ENCODE measurements at places on chromosomes 5 and 9. TPM values are rescaled to one million over a fixed set of nuclear protein-coding genes. Genes with fewer than 3 reads are reported as not detected.

Gene ANKRD34B
- not detected for total RNA-seq

Gene CDC25C
- total RNA-seq, result 2.3 TPM

Gene TUSC1
- total RNA-seq, result 7.5 TPM

Gene TRIP13
- 9.4 TPM for total RNA-seq

Gene CDX1
- 54.6 TPM for total RNA-seq

Gene LCN2
- total RNA-seq, result 14.3 TPM

Gene FOXD4L3
- total RNA-seq, result 0.12 TPM

Gene PRUNE2
- total RNA-seq, result 4.1 TPM

Gene IL9
- total RNA-seq, result not detected

GRCh38 chr5:116577064-116577788 lies 2.6 kb upstream of the SEMA6A start:
- H3K4me3 ChIP-seq, result no peak overlapping the region
- H3K36me3 ChIP-seq, result no peaks in the 10 kb centered on the region

DNA sequence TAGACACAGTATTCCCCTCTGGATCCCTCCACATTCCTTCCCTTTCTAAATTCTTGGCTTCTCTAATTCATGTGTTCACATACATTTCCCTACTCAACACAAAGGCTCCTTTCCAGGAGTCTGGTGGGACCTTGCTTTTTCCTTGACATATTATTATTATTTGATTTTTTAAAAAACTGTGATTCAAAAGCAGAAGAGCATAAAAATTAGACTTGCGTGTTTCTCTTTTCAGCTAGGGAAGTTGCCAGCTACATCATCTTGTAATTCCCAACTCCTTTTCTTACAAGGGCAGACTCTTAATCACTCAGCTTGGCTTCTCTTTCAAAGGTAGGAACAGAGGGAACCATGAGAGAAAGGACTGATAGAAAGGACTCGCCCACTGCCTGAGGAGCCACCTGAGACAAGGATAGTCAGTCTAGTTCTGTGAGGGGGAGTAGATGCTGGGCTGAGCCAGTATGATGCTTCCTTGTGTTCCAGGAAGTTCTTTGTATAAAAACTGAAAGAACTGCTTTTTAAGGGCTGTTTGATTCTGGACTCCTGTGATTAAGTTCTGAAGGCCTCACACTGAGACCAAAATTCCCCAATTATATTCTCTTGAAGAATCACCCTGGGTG lies 51.0 kb upstream of the DPYSL3 start:
- no peak overlapping the region for H3K4me3 ChIP-seq
- H3K27me3 ChIP-seq, result no peaks in the 10 kb centered on the region
- H3K27ac ChIP-seq, result no peak overlapping the region

DNA sequence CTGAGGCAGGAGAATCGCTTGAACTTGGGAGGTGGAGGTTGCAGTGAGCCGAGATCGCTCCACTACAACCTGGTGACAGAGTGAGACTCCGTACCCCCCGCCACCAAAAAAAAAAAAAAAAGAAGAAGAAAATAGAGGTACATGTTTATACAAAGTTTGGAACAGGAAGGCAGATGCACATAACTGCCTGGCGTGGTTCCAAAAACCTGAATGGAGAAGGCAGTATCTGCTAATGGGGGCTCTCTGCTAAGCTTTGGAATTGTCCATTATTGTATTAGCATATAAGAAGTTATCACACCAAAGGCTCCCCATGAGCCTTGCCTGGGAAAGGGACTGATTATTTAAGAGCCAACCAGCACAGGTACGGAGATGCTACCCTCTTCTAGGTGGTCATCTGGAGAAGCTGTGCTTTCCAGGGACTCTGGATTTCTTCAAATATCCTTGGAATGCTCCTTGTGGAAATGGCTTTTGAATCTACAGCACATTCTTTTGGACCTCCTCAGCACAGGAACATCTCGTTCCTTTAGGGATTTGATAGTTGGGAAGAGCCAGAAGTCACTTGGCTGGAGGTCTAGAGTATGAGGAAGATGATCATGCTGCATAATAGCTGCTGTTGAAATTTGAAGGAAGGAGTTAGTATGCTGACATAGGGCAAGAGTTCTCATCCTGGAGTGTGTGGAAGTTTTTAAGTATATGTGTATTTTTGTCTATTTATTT lies 42.5 kb upstream of the ABCA1 start:
- no peak overlapping the region for H3K4me3 ChIP-seq
- DNase-seq, result no peak
- H3K36me3 ChIP-seq, result no peaks in the 10 kb centered on the region
- H3K27ac ChIP-seq, result peak overlapping the region; percentile 63
- peaks cover 28% of the 10 kb centered on the region for H3K4me1 ChIP-seq

DNA sequence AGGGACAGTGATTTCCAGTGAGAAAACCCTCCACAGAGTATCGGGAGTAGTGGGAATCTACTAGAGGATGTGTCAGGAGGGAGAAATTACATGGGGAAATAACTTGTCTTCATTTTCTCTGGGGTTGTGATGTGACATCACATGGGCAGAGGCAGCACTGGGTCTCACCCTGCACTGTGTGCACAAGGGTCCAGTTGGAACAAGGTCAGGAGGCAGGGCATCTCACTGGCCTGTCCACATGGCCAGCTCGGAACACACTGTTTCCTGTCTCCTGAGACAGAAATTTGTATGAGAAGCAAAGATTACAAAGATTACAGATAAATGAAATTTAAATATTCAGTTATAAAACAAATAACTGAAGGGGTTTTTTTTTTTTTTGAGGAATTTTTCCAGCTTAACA lies 62.6 kb upstream of the ECM2 start:
- no peak overlapping the region for H3K27ac ChIP-seq
- H3K4me3 ChIP-seq, result no peak overlapping the region
- H3K27me3 ChIP-seq, result no peaks in the 10 kb centered on the region

DNA sequence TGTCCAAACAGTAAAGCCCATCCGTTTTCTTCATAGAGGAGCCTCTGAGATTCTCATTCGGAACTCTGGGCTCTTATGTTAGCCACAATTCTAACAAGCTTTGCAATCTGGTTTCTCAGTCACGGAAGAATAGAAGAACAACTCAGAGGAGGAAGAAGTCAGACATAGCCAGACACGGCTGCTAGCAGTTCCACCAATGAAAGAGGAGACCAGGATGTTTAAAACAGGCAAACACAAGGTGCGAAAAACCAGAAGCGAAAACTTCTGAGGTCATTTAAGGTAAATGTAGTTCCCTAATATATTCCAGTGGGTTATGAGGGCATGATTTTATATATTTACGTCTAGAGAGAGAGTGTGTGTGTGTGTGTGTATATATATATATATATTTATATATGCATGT lies 34.1 kb upstream of the GDNF start:
- no peaks in the 10 kb centered on the region for H3K27me3 ChIP-seq
- no peak for DNase-seq
- no peak overlapping the region for H3K27ac ChIP-seq
- no peak overlapping the region for H3K4me3 ChIP-seq

DNA sequence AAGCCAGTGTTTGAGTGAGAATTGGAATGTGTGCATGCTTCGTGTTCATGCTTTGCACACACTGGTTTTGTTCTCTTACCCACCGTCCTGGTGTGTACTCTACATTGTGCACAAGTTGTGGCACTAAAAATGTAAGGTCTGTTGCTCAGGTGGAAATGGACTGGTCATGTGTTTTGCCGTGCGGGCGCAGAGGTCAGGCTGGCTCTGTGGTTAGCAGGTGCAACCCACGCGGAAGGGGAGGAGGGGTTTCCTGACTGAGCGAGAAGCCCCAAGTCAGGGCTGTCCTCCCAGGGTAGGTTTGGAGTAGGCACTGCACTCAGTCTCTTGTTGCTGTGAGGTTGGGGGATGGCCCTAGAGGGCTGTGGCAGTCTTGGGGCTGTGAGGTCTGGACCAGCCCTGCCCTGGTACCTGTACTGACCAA lies 86.6 kb downstream of the EHMT1 start:
- no peaks in the 10 kb centered on the region for H3K27me3 ChIP-seq
- no peak overlapping the region for H3K27ac ChIP-seq
- no peaks in the 10 kb centered on the region for H3K36me3 ChIP-seq
- H3K4me1 ChIP-seq, result no peaks in the 10 kb centered on the region

- H3K4me3 ChIP-seq, result no peak overlapping the region
- no peaks in the 10 kb centered on the region for H3K36me3 ChIP-seq
- DNase-seq, result no peak
- peaks cover 9% of the 10 kb centered on the region for H3K27me3 ChIP-seq
- H3K4me1 ChIP-seq, result peaks cover 4% of the 10 kb centered on the region
- no peak overlapping the region for H3K27ac ChIP-seq
Measured at GRCh38 chr9:117343427-117343826, 71.4 kb downstream of the ASTN2 start.

DNA sequence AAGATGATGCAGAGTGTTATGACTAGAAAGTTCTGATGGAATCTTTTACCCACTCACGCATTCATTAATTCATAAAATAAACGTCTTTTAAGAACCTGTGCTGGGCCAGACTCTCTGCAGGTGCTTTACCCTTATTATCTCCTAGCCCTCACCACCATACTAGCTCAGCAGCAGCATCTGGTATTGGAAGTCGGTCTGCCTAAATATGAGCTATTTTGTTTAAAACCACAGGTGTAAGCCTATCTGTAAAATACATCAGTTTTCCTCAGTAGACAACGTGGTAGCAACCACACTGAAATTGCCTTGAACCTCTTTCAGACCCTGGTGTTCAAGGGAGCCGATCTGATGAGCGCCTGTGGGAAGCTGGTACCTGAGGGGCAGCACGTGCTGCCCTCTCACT lies 69.4 kb downstream of the PPIC start:
- no peaks in the 10 kb centered on the region for H3K36me3 ChIP-seq
- H3K27ac ChIP-seq, result no peak overlapping the region
- no peaks in the 10 kb centered on the region for H3K4me1 ChIP-seq
- H3K4me3 ChIP-seq, result no peak overlapping the region
- no peak for DNase-seq
- H3K27me3 ChIP-seq, result no peaks in the 10 kb centered on the region

GRCh38 chr9:19995619-19996018 lies 206.8 kb upstream of the SLC24A2 start:
- no peak overlapping the region for H3K4me3 ChIP-seq
- DNase-seq, result no peak
- no peaks in the 10 kb centered on the region for H3K36me3 ChIP-seq
- no peaks in the 10 kb centered on the region for H3K4me1 ChIP-seq

GRCh38 chr5:179438011-179438441 lies 92.8 kb upstream of the ADAMTS2 start:
- peak; percentile 44 for DNase-seq
- no peaks in the 10 kb centered on the region for H3K36me3 ChIP-seq
- no peak overlapping the region for H3K27ac ChIP-seq
- peaks cover 16% of the 10 kb centered on the region for H3K4me1 ChIP-seq
- no peak overlapping the region for H3K4me3 ChIP-seq

DNA sequence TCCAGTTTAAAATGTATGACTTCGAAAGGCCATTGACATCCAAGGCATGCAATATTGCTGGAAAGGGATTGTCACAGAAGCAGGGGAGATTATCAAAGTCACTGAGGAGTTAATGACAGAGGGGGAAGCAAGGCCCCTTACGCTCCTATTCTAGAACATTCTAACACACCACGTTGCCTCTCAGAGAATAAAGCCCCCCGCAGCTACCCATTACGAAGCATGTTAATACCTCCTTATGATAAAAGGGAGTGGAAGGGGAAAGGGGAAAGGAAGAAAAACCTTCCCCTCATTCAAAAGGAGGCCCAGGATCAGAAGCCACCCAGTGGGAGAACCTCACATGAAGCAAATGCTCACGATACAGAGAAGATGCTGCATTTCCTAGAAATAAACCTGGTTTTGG lies 213.6 kb downstream of the DAB2IP start:
- no peaks in the 10 kb centered on the region for H3K4me1 ChIP-seq
- no peak overlapping the region for H3K4me3 ChIP-seq
- DNase-seq, result no peak
- H3K27ac ChIP-seq, result no peak overlapping the region
- no peaks in the 10 kb centered on the region for H3K36me3 ChIP-seq

- no peaks in the 10 kb centered on the region for H3K4me1 ChIP-seq
- H3K4me3 ChIP-seq, result no peak overlapping the region
- no peaks in the 10 kb centered on the region for H3K36me3 ChIP-seq
- DNase-seq, result no peak
- no peak overlapping the region for H3K27ac ChIP-seq
Measured at GRCh38 chr5:148791334-148791667, 35.1 kb upstream of the ADRB2 start.

DNA sequence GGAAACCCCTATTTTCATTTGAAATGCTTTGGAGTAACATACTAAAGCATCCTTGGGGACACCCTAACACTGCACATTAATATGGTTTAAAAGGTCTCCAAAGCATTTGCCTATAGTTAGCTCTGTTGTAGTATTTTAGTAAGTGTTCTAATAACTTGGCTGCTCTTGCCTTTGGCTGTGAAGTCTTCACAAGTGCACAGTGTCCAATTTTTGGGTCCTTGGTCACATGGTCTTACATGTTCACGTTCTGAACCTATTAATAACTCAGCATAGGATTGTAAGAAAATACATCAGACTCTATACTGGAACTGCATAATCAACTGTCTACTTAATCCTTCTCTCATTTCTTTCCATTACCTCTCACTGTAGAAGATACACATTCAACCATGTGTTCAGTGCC lies 17.4 kb downstream of the ADAMTS19 start:
- H3K4me1 ChIP-seq, result no peaks in the 10 kb centered on the region
- no peak for DNase-seq
- no peak overlapping the region for H3K27ac ChIP-seq
- H3K36me3 ChIP-seq, result no peaks in the 10 kb centered on the region

GRCh38 chr5:139760066-139761056 lies 35.2 kb upstream of the PSD2 start:
- H3K27ac ChIP-seq, result no peak overlapping the region
- no peak for DNase-seq
- H3K4me1 ChIP-seq, result peaks cover 12% of the 10 kb centered on the region
- H3K36me3 ChIP-seq, result no peaks in the 10 kb centered on the region
- H3K4me3 ChIP-seq, result no peak overlapping the region
- H3K27me3 ChIP-seq, result peaks cover 27% of the 10 kb centered on the region

GRCh38 chr9:112434487-112434886 lies 52.1 kb upstream of the KIAA1958 start:
- no peaks in the 10 kb centered on the region for H3K4me1 ChIP-seq
- no peak overlapping the region for H3K27ac ChIP-seq
- H3K4me3 ChIP-seq, result no peak overlapping the region
- H3K36me3 ChIP-seq, result no peaks in the 10 kb centered on the region

DNA sequence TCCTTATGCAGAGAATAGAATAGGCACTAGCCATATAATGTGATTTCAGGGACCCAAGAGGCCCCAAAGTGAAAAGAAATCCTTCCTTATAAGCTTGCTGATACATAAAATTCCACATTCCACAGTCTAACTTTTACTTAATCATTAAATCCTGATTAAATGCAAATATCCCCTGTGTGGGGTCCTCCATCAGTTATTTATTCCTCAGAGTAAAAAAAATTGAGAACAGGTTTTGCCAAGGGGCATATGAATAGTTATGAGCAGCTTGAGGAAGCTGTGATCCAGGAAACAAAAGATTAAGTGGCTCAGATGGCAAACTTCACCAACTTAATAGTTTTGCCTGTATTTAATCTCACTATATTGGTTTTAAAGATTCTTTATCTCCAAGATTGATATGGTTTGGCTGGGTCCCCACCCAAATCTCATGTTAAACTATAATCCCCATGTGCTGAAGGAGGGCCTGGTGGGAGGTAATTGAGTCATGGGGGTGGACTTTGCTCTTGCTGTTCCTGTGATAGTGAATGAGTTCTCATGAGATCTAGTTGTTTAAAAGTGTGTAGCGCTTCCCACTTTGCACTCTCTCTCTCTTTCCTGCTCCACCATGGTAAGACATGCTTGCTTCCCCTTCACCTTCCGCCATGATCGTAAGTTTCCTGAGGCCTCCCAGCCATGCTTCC lies 324.9 kb downstream of the NPR3 start:
- no peaks in the 10 kb centered on the region for H3K27me3 ChIP-seq
- no peak overlapping the region for H3K27ac ChIP-seq
- DNase-seq, result no peak
- H3K4me1 ChIP-seq, result peaks cover 11% of the 10 kb centered on the region
- no peak overlapping the region for H3K4me3 ChIP-seq

- peaks cover 9% of the 10 kb centered on the region for H3K4me1 ChIP-seq
- DNase-seq, result no peak
- H3K4me3 ChIP-seq, result no peak overlapping the region
- no peaks in the 10 kb centered on the region for H3K27me3 ChIP-seq
- no peaks in the 10 kb centered on the region for H3K36me3 ChIP-seq
Measured at GRCh38 chr5:180334751-180335613, 18.2 kb downstream of the GFPT2 start.
